ENCODE measurements at places on chromosomes 3 and 15.

GRCh38 chr3:134833453-134834163 is 38.5 kb downstream of the EPHB1 start:
- DNase-seq: no peak

DNA sequence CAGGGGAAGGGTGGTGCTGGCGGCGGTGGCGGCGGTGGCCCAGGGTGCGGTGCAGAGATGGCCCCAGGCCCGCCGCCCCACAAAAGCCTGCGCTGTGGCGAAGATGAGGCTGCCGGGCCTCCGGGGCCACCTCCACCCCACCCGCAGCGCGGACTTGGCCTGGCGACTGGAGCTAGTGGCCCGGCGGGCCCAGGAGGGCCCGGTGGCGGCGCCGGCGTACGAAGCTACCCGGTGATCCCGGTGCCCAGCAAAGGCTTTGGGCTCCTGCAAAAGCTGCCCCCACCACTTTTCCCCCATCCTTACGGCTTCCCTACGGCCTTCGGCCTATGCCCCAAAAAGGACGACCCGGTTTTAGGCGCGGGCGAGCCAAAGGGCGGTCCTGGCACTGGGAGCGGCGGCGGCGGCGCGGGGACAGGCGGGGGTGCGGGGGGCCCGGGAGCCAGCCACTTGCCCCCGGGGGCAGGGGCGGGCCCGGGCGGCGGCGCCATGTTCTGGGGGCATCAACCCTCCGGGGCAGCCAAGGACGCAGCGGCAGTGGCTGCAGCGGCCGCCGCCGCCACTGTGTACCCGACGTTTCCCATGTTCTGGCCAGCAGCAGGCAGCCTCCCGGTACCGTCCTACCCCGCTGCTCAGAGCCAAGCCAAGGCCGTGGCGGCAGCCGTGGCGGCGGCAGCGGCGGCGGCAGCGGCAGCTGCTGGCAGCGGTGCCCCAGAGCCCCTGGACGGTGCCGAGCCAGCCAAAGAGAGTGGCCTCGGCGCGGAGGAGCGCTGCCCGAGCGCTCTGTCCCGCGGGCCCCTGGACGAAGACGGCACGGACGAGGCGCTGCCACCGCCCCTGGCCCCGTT is 1.6 kb downstream of the SKOR1 start:
- no peak for DNase-seq

DNA sequence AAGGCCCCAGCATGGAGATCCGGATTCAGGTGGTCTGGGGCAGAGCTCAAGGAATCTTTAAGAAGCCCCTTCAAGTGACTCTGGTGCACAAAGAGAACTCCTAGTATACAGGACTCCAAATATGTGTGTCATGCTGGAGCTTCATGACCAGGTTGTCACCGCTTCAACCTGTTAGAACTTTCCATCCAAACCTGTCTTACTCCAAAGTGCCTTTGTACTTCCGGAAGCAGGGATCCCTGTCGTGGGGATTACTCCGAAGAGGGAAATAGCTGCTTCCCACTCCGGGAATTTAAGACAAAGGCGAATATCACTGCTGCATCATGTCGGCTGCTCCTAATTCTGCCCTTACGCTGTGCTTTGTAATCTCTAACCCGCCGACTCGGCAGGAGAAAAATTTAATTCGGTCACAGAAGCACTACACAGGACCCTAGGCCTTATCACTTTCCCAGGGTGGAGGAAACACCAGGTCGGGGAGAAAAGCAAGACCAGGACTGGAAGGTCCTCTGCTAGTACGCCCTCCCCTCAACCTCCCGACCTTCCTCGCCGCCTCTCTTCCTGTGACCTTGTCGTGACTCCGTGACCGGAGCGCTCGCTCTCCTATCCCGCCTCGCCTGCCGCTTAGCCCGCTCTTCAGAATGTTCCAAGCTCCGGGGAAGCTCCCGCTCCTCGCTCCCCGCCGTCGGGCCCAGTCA is 730 bp downstream of the HIGD1A start:
- peak; percentile 16 for DNase-seq

GRCh38 chr15:67161412-67161811 is 93.0 kb downstream of the AAGAB start:
- DNase-seq: no peak

- DNase-seq: no peak
Measured at GRCh38 chr15:63887630-63888029, 53.9 kb upstream of the HERC1 start.

DNA sequence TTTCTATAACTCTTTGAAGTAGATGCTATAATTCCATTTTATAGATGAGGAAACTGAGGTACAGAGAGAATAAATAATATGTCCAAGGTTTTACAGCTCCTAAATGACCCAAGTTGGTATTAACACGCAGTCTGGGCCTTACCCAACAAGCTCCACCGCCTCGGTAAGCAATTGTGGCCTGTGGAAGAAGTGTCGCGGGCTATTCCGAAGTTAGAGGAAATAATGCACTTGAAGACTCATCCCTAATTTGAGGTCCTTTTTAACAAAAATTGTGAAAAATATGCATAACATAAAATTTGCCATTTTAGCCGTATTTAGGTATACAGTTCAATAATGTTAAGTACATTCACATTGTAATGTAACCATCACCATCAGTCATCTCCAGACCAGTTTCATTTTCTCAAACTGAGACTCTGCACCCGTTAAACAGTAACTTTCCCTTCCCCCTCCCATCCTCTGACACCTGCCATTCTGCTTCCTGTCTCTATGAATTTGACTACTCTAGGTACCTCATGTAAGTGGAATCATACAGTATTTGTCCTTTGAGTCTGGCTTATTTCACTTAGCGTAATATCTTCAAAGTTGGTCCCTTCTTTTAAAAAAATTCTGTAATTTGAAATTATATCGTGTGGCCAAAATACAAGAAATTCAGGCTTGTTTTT is 18.2 kb downstream of the IDH3A start:
- DNase-seq: no peak

DNA sequence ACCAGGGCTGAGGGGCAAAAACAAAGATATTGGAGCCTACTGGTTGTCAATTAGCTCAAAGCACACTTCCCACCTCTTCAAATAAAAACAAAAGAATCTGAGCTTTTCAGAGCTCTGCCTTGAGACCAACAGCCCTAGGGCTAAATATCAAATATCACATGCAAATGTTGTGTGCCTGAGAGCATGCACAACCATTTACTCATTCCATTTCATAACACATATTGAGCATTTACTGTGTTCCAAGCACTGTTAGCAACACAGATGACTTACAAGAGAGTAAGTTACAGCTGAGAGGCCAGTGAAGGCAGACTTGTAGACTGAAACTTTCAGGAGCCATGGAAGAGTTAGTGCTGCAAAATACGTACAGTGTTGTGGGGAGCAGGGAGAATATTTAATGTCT is 222.4 kb downstream of the CPNE4 start:
- no peak for DNase-seq

DNA sequence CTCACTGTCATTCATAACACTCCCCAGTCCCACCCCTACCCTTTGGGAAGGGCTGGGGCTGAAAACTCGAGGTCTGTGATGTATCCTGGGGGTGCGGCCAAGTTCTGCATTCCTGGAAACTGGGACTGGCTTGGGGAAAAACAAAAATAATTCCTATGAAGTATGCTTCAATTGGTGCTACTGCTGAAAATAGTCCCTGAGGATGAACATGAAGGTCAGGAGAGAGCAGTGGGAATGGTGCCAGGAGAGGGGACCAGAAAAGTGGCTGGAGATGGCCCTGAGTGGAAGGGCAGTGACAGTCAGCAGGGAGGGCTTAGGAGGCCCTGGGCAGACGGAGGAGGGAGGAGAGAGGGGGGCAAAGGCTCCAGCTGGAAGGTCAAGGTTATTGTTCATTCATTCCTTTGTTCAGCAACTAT is 4.8 kb upstream of the ISLR start:
- no peak for DNase-seq

DNA sequence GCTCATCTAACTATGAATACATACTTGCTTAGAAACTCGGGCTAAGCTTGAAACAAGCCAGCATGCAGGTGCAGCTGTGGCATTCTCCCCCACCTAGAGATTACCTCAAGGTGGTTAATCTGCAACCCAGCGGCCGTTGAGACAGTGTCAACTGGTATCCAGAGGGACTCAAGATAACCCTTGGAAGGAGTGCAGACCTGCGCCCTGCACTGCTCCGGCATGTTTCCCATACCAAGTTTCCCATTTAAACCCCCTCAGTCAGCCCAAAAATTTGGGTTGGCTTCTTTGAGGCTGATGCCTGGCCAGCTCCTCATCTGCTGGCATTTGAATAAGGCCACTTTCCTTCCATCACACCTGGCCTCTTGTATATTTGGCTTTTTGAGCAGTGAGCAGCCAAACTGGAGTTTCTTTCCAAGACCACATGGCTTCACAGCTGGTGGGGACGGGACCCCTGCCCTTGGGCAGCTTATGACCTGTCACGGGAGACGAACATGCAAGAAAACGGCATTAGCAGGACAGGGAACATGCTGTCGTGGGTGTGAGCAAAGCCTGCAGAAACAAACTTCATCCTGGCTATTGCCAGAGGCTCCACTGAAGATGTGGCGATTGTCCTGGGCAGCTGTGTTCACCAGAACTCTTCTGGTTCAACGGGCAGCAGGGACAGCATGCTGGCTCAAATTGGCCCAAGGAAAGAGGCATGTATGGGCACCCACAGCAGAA is 98.2 kb downstream of the PLXNA1 start:
- DNase-seq: no peak

DNA sequence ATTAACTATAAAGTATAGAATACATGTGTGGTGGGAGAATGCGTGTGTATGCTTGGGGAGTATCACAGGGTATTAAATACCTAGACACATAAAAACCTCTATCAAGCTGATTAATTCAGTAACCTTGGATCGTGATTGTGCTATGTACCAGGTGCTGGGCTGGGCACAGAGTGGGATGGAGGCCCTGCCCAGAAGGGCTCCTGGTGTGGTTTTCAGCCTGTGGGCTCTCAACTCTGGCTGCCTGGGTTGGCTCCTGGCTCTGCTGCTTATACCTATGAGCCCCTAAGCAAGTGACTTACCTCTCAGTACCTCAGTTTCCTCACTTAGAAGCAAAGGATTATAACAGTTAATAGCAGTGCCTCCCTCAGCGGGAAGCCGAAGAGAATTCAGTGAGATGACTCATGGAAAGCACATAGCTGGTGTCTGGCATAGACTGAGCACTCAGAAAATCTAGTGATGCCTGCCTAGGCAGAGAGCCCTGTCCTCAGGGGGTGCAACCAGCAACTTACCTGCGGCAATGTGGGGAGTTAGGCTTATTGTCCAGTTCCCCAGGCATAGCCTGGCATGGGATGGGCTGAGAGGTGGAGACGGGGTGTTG is 90.6 kb upstream of the MYZAP start:
- DNase-seq: no peak

DNA sequence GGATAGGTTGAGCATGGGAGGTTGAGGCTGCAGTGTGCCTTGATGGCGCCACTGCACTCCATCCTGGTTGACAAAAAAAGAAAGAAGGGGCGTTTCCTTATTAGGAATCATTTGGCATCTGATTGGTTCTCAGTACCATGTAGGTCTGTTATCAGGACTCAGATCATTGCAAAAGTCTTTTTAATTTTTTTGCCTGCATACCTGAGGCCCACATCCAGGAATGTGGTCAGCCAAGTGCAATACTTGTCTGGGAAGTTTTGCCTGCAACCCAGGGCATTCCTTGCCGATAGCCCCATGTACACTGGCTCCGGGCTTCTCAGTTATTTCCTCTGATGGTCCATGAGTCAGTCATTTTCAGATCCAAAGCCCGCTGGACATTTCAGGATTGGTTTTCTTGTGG is 50.1 kb upstream of the CRTC3 start:
- DNase-seq: no peak

GRCh38 chr3:183265834-183266417 is 12.9 kb downstream of the B3GNT5 start:
- DNase-seq: no peak

DNA sequence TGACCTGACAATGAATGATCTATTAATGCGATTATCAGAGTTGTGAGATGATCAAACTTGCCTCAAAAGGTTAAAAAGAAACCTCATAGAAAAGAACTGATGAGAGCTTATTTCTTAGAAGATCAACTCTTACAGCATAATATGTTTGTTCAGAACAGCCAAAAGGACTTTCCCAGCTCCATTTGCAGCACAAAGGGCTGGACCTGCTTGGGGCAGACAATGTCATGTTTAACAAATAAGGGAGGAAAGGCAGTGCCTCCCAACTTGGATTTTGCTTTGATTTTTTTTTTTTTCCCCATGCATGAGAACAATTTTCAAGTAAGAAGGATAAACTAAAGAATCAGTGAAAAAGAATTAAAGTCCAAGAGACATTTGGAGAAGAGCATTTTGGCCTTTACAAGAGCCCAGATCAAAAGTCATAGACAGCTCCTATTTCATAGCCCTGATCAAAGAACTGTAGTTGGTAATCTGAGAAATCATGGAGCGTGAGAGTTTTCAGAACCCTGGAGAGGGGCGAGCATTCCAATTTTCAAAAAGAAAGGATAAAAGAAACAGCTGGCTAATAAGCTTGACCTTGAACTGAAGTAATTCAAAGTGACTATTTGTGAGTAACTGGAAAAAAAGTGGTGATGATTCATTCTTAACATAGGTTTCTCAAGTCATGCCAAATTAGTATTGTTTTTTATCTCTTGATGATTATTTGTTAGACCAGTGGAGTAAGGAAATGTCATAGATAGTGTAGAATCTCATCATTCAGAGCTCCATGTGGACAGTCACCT is 136.0 kb upstream of the CFAP20DC start:
- DNase-seq: no peak

DNA sequence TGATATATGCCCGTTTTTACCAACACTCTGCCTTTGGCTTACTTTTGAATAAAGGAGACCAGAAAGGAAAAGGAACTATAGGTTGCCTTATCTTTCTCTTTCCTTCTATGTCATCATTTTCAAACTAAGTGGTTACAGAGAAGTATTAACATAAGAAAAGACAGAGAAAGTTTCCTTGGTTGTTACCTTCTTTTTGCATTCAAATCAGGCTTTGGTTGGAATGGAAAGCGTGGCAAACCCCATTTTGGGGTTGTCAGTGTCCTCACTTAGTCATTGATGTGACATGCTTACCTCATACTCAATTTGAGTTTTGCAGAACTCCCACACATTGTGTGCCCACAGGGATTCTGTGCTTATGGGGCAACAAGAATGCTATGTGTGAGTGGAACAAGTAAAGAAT is 3.7 kb upstream of the THRB start:
- no peak for DNase-seq

DNA sequence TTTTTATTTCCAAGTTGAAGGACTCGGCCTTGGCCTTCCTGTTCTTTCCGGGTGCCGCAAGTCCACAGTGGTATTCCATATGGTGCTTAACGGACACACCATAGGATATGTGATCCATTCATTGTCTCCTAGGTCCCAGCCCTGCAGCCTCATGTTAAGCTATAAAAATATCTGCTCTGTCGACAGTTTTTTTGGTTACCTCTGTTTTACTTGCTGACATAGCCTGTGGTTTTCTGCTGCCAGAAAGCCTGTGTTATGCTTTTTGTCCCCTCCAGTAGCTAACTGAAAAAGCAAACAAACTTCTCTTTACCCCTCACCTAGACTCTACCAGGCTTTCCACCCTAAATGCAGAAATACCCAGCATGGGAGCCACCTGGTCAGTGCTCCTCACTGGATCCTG is 5.3 kb downstream of the INAFM2 start:
- DNase-seq: no peak

- DNase-seq: no peak
Measured at GRCh38 chr3:71219744-71220638, 363.5 kb downstream of the FOXP1 start.
